Hypothalamus (tissue), 51 donors: ENCODE measurements at places on chromosomes 3 and 15.

- no peak for DNase-seq
Measured at GRCh38 chr3:154059833-154060232, 61.4 kb upstream of the ARHGEF26 start.

GRCh38 chr3:113051787-113052186, 61.0 kb downstream of the GTPBP8 start:
- DNase-seq: no peak

DNA sequence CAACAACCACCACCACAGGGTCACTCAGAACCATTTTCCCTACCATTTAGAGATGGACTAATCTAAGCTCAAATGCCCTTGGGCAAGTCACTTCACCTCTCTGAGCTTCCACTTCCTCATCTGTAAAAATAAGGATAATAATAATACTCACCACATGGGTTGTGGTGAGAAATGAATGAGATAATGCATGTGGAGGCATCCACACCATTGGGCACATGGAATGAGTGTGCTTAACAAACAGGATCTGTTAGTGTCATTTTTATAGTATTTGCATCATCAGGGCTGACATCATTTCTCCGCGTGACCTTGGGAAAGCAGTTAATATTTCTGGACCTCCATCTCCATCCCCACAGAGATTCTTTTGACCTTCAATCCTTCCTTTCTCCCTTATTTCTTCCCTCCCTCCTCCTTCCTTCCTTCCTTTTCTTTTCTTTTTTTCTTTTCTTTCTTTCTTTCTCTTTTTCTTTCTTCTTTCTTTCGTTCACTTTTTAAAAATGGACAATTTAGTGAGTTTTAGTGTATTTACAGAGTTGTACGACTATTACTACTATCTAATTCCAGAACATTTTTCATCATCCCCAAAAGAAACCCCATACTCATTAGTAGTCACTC, 7.7 kb upstream of the RFT1 start:
- DNase-seq: no peak

DNA sequence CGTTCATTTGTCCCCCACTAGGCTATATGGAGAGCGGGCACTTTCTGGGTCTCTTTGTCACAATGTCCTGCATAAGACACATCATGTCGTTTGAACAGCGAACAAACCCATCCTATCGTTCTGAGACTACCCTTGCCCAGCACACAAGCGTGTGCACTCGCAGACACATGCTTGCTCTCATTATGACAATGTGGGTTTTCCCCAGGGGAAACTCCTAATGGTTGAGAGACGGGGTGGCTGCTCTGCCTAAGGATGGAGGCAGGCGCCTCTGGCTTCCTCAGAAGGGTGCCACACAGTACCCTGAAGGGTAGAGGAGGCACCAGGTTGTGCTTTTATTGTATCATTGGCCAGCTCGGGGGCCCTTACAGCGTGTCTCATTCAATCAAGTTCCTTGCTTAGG, 51.0 kb upstream of the MYZAP start:
- DNase-seq: no peak

DNA sequence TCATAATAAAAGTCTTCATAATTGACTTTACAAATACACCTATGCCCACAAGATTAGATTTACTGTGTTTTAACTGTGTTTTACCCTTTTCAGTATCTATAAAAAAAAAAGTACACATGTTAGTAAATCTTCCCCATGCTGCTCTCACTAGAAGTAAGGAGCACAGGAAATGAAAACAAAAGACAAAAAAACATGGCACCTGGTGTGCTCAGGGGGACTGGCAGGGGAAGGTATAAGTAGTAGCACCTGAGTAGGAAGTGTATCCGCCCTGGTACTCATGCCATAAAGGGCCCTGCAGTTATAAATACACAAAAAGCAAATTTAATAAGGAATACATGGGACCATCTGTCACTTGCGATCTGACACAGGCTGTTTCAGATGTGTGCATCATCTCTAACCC, 8.9 kb upstream of the ALDH1A2 start:
- DNase-seq: no peak

DNA sequence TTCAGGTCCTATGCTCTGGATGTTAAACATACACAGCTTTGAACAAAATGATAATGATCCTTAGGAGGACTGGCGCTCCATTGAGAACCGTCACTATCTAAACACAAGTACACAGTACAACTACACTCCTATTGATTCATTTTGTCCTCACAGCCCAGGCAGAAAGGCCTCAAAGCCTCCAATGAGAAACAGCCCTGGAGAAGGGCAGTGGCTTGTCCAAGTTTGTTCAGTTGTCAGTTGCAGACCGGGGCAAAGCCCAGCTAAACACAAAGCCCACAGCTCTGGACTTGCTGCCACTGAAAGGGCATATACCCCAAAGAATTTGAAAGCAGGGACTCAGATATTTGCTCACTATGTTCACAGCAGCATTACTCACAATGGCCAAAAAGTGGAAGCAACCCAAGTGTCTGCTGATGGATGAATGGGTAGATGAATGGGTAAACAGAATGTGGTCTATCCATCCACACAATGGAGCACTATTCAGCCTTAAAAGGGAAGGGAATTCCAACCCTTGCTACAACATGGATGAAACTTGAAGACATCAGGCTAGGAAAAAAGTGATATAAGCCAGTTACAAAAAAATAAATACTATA, 34.7 kb downstream of the NUP210 start:
- no peak for DNase-seq

- no peak for DNase-seq
Measured at GRCh38 chr3:14248849-14249523, 70.4 kb downstream of the LSM3 start.

- DNase-seq: no peak
Measured at GRCh38 chr3:120369037-120369467, 19.9 kb upstream of the LRRC58 start.

- DNase-seq: no peak
Measured at GRCh38 chr3:136595913-136596697, 156.1 kb downstream of the STAG1 start.

- no peak for DNase-seq
Measured at GRCh38 chr3:182668541-182668940, 124.8 kb upstream of the ATP11B start.

DNA sequence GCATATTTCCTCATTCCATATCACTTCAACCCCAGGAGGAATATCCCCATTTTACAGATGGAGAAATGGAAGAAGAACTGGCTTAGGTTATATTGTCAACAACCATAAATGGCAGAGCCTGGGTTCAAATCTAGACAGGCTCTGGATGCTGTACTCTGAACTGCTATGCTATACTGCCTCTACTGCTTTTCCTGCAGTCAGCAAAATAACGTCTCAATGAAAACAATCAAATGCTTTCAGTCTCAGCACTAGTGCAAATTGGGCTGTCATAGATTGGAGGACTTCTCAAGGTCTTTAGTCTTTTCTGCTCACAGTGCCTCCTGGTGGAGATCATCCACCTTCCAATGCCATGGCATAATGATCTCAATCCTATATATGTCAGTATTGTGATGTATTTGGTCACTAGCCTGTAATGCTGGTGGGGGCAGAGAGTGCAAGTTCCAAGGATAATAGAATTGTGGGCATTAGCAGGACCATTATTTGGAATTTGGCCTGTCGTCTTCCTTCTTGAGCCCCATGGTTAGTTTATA, 285.0 kb downstream of the CLSTN2 start:
- no peak for DNase-seq

GRCh38 chr15:70059476-70060213, 38.1 kb downstream of the TLE3 start:
- DNase-seq: no peak

- no peak for DNase-seq
Measured at GRCh38 chr15:91127236-91127955, 27.3 kb downstream of the SV2B start.

DNA sequence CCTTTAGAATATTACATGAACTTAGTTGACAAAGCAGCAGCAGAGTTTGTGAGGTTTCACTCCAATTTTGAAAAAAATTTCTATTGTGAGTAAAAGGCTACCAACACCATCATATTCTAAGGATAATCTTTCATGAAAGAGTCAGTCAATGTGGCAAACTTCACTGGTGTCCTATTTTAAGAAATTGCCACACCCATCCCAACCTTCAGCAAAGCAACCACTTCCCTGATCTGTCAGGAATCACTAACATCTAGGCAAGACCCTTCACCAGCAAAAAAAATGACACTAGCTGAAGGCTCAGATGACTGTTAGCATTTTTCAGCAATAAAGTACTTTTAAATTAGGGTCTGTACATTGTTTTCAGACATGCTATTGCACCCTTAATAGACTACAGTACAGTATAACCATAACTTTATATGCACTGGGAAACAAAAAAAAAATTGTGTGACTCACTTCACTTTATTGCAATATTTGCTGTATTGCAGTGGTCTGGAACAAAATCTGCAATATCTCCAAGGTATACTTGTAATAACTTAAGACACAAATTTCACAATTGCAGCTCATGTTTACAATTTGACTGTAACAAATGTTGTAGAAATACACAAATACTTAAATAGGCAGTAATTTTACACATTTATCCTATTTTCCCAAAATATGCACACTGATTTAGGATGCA, 38.9 kb upstream of the ALCAM start:
- no peak for DNase-seq

GRCh38 chr3:117752984-117753717, 1043.6 kb downstream of the TUSC7 start:
- DNase-seq: no peak

- DNase-seq: no peak
Measured at GRCh38 chr3:127665586-127665985, 7.2 kb upstream of the ABTB1 start.
